ENCODE measurements at places on chromosomes 12 and 14.

DNA sequence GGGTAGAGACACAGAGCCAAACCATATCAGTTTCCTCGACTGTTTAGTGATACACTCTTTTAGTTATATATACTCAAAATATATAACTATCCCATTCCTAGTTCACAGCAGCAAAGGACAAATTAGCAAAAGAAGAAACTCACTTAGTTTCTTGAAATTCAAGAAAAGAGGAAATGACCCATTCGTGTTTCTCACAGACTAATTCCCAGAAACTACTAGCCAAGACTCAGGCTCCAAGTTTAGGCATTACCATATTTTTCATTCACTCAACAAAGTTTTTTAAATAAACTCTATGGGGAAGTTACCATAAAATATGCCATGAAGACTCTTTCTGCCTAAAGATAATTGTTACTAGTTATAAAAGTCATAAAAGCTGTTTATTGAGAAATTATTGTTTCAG lies 152.3 kb upstream of the DAAM1 start:
- no peak for DNase-seq

- DNase-seq = no peak
Measured at GRCh38 chr14:61451891-61452400, 130.6 kb downstream of the PRKCH start.

DNA sequence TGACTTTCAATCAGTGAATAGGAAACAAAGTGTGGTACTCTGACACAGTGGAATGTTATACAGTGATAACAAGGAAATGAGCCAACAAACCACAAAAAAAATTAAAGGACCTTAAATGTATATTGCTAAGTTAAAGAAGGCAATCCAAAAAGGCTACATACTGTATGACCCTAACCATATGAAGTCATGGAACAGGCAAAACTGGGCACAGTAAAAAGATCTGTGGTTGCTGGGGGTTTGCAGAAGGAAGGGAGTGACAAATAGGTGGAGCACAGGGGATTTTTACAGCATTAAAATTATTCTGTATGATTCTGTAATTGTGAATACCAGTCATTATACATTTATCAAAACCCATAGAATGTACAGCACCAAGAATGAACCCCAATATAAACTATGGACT lies 112.6 kb downstream of the KCNC2 start:
- no peak for DNase-seq

- DNase-seq = no peak
Measured at GRCh38 chr14:32733015-32733414, 205.7 kb upstream of the NPAS3 start.

GRCh38 chr12:78275886-78276285 lies 445.2 kb downstream of the NAV3 start:
- DNase-seq = no peak

Measured in Caco-2 (cell line).